ENCODE measurements at places on chromosomes 11 and 22. TPM values are rescaled to one million over a fixed set of nuclear protein-coding genes. Genes with fewer than 3 reads are reported as not detected.
A peak's percentile ranks its signal among the peaks of the same experiment; 100 is the strongest.

DNA sequence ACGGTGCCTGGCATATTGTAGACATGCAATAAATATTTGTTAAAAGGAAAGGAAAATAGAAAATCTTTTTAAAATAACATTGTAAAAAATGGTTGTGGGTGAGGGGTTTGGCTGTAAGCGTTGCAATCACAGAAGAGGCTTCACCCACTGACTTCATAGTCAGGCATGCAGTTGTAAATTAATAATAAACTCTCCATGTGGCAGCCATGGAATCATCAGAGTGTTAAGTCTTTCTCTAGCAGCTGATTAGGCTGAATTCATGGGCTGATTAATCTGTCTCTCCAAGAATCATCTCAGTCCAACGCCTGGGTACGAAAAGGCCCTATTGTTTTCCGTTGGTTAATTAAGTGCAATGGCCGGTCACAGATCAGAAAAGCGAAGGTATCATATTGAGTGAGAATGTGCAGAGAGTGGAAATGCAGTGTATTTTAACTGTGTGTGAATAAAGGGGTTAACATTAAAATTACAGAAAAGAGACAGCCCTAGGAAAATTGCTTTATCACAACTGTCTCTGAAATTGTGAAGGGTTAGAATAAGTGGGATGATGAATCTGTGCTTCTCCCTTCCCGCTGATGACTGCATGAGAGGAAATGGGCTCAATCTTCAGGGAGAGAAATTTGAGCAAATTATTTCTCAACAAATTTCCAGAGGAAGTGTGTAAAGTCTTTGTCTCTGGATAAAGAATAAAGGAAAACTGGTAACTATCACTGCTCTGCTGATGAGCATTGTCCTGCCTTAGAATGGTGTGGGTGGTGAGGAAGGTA is 269.0 kb downstream of the FAM76B start:
- DNase-seq, result no peak

The SMC1B gene
- not detected for total RNA-seq

GRCh38 chr11:120896687-120897086 is 127.2 kb upstream of the TBCEL start:
- DNase-seq, result no peak

GRCh38 chr22:43996981-43997265 is 27.2 kb upstream of the PARVB start:
- no peak for DNase-seq

- no peak for DNase-seq
These were observed 21.6 kb upstream of the TMA7B start for GRCh38 chr22:39938509-39939111.

- DNase-seq, result no peak
These were observed 25.0 kb downstream of the RAB30 start for GRCh38 chr11:83046621-83047172.

DNA sequence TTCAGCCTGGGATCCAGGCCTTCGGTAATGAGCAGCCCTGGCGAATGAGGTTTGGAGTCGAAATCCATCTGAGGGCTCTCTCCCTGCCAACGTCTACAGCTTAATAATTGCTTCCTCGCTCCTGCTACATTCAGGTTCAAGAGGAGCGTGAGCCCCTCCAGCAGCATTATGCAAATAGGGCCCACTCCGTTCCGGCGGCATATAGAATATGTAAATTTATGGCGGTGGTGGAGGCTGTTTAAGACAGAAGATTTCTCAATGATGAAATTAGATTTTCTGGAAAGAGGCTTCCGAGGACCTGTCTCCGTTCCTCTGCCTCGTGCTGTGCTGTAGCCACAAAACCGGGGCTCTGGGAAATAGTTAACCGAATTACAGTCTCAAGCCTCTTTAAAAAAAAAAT is 402.8 kb downstream of the MIAT start:
- no peak for DNase-seq

The OR8G1 gene
- total RNA-seq, result not detected

DNA sequence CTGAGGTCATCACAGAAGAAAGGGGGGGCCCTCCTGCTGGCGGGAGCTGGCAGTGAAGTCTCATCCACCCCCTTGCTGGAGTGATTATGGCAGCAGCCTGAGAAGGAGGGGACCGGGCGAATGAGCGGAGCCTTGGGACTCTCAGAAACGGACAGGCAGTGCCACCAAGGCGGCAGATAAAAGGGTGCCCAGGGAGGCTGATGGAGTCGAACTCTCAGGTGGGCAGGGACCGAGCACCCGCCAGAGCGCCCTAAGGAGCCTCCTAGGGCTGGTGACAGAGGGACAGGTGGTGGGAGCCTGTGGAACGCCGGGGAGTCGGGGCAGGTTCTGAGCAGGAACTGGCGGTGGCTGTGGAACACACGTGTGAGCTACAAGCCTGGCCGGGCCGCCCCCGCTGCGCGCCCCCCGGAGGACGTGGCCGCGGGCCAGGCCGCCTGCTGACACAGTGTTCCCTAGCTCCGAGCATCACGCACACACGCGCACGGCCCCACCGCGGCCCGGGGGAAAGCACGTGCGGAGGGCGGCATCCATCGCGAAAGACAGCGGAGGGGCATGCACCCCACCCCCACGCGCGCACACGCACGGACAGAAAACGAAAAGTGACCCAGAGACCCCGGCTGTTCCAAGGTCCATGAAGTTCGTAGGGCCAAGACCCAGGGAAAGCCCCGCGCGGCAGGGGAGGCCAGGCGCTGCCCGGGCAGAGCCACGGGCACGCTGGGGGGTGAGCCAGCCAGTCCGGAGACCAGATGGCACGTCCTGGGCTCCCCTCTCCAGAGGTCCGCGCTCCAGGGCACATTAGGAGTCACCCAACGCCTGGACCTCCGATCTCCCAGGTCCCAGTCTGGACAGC is 1.0 kb downstream of the VWCE start:
- DNase-seq, result peak; percentile 64

- DNase-seq, result no peak
These were observed 61.4 kb upstream of the FADD start for GRCh38 chr11:70141486-70142220.

DNA sequence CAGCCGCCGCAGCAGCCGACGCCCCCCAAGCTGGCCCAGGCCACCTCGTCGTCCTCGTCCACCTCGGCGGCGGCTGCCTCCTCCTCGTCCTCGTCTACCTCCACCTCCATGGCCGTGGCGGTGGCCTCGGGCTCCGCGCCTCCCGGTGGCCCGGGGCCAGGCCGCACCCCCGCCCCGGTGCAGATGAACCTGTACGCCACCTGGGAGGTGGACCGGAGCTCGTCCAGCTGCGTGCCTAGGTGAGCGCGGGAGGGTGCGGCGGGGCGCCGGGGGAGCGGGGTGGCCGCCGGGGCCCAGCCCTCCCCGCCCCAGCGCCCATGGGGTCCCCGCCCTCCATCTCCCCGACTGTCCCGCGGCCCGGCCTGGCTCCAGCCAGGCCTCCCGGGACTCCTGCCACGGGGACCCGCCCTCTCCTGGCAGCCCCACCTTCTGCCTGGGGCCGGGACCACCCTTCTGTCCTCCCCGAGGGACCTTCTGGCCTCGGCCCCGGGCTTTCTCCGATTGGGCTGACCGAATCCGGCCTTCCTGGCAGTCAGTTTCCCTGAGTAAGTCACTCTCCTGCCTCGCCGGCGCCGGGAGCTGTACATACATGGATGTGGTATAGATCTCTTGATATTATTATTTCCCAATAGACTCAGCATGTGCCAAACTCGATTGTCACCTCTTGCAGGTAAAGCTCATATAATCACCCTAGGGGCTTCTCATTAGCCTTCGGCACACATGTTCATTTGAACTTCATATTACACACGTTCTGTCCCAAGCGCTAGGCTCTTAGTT is 720 bp downstream of the PACS1 start:
- peak; percentile 77 for DNase-seq

DNA sequence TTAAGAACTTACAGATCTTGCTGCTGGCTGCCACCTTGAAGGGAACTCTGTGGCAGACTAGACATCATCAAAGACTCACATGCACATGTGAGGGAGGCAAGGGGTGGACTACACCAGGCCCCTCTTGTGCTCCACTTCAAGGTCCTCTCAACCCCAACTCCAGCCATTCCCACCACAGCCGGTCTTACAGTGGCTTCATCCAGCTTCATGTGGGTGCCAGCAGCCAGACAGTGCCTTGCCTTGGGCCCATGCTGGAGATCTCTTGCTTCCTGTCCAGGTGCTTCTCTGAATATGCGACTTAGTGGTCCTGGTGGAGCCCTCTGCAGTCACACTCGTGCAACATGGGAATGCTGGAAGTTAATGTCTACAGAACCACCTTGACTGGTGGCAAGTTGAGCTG is 44.6 kb upstream of the WNT7B start:
- DNase-seq, result no peak

GRCh38 chr11:114187173-114187572 is 109.0 kb upstream of the NNMT start:
- peak; percentile 42 for DNase-seq

- DNase-seq, result no peak
These were observed 9.2 kb upstream of the NOX4 start for GRCh38 chr11:89500336-89500735.

GRCh38 chr11:115905341-115906000 is 401.3 kb upstream of the CADM1 start:
- DNase-seq, result no peak

The PHRF1 gene
- 26.4 TPM for total RNA-seq

- DNase-seq, result no peak
These were observed 37.4 kb downstream of the CALCA start for GRCh38 chr11:14934641-14935351.

DNA sequence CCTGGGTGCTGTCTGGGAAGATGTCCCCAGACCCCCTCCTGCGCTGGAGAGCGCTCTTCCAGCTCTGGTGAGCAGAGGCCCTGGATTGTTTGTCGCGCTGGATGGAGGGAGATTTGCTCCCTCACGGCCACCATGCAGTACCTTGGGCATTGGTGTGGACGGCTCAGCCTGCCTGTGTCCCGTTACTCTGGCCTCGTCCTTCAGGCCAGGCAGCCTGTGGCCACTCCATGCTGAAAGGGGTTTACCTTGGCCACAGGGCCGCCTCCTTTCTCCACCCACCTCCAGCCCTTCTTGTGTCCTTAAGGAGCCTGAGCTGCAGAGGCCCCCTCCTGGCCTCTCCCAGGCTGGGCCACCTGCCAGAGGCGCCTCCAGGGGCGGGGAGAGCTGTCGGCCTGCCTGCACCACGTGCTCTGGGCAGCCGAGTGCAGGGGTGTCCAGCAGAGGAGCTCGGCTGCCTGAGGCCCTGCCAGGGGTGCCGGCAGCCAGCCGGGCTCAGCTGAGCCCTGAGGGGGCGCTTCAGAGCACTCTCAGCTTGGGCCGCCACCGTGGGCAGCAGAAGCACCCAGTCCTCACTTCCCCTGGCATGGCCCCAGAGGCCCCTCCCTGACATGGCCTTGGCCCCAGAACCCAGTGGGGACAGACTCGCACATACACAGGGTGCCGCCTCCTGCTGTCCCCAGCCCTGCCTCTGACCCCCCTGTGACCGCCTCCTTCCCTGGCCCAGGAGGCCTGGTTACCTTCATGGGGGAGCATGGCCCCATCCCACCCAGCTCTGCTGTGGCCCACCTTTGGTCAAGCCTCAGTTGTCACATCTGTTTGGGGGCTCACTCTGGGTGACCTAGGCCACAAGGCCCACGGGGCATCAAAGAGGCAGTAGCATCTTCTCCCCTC is 3.4 kb downstream of the CCND1 start:
- peak; percentile 43 for DNase-seq

The TUB gene
- total RNA-seq, result 4.6 TPM

- no peak for DNase-seq
These were observed 109.7 kb downstream of the HIPK3 start for GRCh38 chr11:33366918-33367317.
